ENCODE measurements at places on chromosomes 12 and 14.

DNA sequence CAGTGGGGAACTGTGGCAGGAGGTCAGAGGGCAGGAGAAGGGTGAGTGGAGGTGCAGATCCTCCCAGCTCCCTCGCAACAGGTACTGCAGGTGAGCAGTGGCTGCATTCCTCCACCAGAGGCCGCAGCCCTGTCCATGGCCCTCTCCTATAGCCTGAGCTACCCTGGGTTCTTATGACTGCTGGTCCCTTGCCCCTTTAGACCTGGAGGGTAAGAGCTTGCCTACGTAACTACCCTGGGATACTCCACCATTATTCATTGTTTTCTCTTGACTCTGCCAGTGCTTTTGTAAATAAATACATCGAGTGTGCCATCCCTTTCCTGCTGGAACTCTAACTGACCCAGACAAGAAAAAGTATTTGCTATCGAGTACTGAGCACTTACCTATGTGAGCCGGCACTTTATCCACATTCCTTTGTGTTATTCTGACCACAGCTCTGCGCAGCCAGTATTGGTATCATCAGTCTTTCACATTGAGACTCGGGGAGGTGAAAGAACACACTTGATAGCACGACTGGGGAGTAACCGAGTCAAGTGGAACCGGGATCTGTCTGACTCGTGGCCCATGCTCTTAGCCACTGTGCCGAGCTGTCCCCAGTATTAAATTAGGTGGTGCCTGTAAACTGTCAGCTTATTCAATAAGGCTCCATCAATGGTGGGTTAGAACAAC is 38.5 kb downstream of the LTBP2 start:
- DNase-seq: no peak

DNA sequence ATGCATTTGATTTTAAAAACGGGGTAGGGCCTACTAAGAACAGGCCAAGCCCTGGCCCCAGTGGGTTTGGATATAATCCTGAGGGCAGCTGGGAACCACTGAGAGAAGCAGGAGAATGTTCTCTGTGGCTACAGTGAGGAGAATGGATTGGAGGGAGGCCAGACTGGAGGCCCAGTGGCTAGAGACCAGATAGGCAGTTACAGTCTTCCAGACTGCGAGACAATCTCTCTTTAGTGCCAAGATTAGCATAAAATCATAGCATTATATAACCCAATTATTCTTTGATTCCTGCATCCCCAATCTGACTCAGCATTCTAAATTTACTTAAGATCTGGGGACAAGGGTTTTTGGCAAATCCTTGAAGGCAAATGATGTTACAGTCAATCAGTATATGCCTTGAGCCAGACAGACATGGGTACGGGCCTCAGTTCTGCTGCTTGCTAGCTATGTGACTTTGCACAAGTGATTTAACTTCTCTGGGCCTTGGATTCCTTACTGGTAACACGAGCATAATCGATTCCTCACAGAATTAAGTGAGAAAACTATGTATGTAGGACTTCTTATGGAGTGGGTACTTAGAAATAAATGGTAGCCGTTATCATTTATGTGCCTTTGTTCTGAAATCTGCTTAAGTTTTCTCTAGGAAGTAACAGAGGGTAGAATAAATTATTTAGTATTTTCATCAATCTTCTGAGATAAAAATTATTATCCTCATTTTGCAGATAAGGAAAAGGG is 18.3 kb downstream of the NINJ2 start:
- no peak for DNase-seq

- DNase-seq: no peak
Observed at GRCh38 chr12:131087991-131088700, 134.4 kb downstream of the ADGRD1 start.

GRCh38 chr12:42296503-42297109 is 29.3 kb downstream of the ZCRB1 start:
- no peak for DNase-seq

DNA sequence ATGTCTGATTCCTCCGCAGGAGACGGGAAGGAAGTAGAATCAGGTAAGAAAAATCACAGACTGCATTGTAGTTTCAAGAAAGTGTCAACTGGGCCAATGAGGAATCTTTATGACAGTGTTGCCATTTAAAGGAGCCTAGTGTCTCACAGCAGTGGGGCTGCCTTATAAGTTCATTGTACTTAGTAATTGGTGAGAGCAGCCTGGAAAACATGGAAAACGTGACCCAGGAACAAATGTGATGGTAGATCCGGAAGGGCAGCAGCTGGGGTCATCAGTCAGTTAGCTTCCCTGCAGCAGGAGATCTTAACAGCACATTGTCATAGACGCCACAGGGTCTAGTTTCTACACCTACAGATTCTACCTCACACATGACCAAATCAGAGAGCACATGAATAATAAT is 630.0 kb upstream of the LMO3 start:
- DNase-seq: no peak

GRCh38 chr14:75318353-75318752 is 39.7 kb downstream of the FOS start:
- no peak for DNase-seq

- no peak for DNase-seq
Observed at GRCh38 chr12:124188084-124188483, 106.8 kb upstream of the RFLNA start.

GRCh38 chr14:73758392-73759182 is 44.4 kb upstream of the PNMA1 start:
- peak; percentile 30 for DNase-seq

DNA sequence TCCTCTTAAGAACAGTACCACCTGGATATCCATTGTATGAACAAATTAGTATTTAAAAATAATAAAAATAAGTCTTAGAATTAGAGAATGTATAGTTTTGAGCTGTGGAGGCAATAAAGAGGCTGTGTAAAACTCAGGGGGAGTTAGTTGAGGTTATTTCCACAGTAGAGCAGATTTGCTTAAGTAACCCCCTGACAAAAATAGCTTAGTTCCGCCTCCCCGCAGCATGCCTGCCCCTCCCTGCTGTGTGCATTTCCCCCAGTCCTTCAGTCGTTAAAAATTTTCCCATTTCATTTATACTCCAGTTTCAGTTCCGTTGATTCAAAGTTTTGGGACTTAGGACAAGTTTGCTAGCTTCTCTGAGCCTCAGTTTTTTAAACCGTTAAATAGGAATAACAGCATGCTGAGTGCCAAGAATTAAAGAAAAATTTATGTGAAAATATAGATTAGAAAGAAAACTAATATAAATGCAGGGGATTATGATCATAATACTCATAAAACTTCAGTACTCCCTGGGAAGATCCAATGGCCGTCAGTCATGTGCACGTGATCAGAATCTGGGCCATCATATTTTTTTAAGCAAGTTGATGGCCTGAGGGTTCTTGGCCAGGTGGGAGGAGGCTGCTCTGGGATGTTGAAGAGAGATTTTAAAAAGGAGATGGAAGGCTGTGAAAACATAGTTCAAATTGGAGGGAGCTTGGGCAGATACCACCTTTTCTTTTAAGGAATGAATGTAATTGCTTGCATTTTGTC is 14.5 kb upstream of the SLC38A2 start:
- no peak for DNase-seq

- DNase-seq: no peak
Observed at GRCh38 chr14:92756446-92756845, 8.0 kb upstream of the LGMN start.

DNA sequence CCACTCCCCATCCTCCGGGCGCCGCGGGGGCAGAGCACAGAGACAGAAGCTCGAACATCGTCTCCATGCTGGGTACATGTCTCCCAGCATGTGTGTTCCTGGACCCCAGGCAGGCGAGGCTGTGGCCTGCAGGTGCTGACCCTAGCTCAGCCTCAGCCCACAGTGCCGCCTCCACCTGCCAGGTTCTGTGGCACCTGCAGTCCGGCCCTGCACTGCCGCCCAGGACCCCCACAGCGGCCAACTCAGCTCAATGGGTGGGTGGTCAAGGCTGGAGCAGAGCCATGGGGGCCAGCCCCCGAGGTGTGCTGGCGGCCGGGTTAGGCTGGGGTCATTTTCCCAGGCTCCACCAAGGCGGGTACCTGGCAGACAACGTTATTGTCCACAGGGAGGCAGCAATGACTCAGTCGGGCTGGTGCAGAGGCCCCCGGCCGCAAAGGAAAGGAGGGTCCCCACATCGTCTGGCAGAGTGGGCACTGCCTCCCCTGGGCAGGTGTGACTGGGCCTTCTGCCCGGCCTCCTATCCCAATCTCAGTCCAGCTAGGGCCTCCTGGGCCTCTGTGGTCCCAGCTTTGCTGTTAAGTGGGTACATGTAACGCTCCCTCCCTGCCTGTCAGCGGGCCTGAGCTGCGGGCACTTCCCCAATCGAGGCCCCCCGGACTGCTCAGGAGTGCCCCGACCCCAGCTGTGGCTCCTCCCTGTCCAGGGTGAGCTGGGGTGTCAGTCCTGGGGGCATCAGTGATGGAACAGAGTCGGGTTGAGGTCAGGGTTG is 20.2 kb upstream of the NUDT14 start:
- DNase-seq: no peak

- no peak for DNase-seq
Observed at GRCh38 chr12:124098887-124099286, 125.9 kb downstream of the ZNF664 start.

GRCh38 chr14:26067786-26068459 is 529.9 kb downstream of the NOVA1 start:
- DNase-seq: no peak

DNA sequence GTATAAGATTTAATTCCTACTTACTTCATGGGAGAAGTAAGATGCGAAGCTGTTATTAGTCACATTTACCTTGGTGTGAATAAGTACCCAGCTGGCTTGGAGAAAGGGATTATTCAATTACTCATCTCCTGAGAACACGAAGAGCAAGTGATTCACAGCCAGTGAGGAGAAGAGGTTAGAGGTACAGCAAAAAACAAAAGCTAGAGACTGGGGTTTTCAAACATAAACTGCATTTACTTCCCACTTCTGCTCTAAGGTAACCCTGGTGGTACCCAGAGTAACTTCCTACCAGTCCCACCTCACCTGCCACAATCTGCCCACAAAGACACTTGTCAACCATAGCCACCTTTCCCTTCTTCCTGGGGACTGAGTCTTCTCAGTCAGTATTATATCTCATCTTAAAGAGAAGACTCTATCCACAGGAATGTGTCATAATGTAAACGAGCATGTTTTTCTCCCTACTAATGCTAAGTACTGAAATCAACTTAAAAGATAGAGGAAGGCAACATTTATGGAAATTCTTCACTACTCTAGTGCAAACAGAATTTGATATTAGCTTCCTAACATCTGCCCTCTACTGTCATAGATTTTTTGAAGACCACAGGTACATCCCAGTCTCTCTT is 6.0 kb upstream of the IL22 start:
- no peak for DNase-seq

DNA sequence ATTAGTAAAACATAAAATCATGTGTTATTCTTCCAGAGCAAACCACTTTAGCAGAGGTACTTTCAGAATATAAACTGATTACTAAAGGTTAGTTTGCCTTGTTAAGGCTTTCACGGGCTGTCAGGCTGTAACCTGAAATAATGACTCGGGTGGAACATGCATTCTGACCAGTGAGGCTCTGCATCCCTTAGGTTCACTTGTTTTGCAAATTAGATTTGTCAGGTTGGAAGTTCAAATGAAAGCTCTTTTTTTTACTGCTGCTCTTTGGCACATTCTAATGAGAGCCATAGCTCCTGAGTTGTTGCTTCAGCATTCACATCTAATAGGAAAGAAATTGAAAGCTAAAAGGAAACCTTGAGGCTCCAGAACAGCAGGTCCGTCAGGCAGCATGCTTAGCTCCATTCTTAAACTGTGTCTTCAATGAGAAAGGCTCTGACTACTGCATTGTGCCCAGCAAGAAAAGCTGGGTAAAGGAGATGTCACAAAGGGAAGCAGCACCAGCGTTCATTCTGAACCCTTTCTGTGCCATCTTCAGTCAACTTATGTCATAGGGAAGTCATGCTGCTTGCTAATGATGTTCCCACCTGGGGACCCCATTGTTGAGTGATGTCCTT is 445.5 kb upstream of the FBXO33 start:
- DNase-seq: no peak

GRCh38 chr14:65073605-65074201 is 28.6 kb downstream of the MAX start:
- no peak for DNase-seq

DNA sequence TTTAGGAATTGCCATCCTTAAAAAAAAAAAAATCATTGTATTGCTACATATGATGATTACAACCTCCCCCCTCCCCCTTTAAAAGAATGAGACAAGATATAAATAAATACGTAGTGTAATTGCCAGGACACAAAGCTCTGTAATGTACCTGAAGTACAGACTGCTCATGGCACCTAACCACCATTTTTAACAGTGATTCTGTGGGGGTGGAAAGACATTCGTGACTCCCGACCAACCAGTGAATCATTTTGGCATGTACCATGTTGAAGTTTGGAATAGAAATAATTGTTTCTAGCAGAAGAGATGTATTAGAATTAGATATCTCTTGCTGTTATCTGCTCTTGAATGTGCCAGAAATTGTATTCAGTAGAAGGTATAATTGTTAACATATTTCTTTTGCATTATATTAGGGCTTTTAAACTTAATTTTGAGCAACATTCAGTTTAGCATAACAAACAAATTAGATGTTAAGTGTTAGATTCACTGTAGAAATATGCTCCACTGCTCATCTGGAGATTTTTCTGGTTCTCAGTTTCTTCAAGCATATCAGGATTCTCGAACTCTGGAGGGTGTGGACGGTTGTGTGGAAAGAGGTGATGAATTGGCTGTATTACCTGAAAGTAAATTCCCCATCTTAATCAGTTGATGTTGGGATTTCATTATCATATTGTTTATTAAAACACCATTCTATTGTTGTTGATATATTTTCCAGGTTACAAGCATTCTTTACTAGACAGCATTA is 31.1 kb downstream of the FRS2 start:
- DNase-seq: no peak

DNA sequence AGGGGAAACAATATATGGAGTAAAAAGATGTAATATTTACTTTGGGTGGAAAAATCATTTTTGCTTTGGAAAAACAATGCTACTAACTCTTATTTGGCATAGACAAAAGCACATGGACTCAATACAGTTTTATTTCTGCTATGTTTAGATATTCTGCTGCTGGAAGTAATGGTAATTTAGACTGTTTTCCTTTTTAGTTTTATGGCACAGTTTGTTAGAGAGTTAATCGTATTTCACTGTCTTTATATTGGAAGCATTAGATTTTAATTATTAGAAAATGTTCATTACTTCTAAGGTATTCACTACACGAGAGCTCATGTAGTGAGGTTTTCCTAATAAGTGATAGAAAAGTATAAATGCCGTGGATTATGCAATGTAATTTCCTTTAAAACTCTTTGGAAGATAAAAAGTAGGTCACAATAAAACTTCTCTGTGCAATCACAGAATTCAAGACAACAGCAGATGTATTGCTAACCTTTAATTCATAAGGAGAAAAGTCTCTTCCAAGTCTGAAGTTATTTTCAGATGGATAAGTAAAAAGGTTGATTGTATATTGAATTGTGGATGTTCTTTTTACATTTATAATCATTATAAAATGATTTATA is 851.8 kb downstream of the TMTC2 start:
- no peak for DNase-seq

GRCh38 chr12:48311313-48311712 is 39.4 kb downstream of the ZNF641 start:
- no peak for DNase-seq

GRCh38 chr12:103771466-103771865 is 69.6 kb downstream of the NT5DC3 start:
- DNase-seq: no peak

GRCh38 chr14:81396113-81396512 is 4.0 kb downstream of the STON2 start:
- DNase-seq: no peak

Measured in NCI-H1048 (cell line).